ENCODE measurements at places on chromosomes 16 and 17.

- DNase-seq = no peak
Observed at GRCh38 chr17:82965371-82965770, 114.0 kb upstream of the METRNL start.

- no peak for DNase-seq
Observed at GRCh38 chr17:15112846-15113617, 152.1 kb downstream of the PMP22 start.

DNA sequence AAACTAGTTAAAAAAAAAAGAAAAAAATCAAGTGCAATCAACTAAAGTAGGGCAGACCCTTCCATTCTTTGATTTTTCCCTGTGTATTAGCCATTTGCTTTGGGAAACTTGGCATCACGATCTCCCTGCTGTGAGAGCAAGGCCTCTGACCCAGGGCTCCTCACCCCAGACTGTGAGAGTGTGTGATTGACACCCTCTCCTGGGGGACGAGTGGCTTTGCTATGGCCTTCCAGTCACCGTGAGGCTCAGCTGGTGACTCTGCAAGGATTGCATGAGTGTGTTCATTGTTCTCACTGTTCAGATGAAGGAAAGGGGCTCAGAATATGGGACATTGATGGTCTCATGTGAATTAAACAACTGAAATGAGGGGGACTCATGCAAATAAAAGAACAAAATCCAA is 69.0 kb upstream of the BCAR1 start:
- DNase-seq = no peak

DNA sequence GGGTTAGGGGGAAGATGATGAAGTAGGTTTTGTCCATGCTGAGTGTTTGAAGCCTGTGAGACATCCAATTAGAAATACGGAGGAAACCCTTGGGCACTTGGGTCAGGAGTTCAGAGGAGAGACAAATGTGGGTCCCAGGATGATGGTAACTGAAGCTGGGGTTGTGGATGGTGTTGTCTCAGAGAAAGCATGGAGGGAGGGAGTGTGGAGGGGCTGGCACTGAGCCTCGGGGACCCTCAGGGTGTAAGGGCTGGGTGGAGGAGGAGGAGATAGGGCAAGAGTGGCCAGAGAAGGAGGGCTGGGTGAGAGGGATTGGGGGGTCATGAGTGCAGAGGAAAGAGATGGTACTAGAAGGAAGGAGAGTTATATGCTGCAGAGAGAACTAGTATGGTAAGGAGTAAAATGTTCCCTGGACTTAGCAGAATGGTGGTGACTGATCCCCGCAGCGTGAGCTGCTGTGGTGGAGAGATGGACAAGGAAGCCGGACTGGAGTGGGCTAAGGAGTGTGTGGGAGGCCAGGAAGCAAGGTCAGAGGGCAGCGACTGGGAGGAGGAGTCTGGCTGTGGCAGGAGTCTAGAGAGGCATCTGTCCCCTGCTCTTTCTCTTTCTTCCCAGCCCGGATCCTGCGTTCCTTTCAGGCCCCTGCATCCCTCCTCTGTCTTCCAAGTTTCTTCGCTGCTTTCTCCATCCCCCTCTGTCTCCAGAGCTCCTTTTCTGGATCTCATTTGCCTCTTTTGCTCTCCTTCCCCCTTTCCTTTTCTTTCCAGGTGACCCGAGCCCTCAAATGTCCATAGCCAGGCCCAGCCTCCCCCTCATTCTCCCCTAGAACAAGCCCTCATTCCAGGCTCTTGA is 3.9 kb upstream of the COL1A1 start:
- no peak for DNase-seq

DNA sequence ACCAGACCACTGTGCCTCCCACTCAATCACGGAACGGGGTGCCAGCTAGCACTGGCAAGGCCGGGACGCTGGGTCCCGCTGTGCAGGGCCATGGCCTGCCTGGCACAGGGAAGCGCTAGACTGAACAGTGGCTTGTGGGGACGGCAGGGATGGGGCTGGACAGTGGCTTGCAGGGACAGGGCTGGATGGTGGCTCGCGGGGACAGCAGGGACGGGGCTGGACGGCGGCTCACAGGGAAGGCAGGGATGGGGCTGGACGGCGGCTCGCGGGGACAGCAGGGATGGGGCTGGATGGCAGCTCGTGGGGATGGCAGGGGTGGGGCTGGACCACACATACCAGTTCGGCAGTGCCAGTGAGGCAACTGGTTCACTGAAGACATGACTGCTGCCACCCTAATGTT is 32.6 kb downstream of the LMF1 start:
- DNase-seq = no peak

GRCh38 chr17:11598274-11599221 is at the start of gene DNAH9:
Gene DNAH9 (plus strand): TSS chr17:11598470. CDS start chr17:11598499, 29 bp downstream.
- peak; percentile 7 for DNase-seq

GRCh38 chr17:4533523-4534504 is 21.4 kb downstream of the MYBBP1A start:
- DNase-seq = no peak

DNA sequence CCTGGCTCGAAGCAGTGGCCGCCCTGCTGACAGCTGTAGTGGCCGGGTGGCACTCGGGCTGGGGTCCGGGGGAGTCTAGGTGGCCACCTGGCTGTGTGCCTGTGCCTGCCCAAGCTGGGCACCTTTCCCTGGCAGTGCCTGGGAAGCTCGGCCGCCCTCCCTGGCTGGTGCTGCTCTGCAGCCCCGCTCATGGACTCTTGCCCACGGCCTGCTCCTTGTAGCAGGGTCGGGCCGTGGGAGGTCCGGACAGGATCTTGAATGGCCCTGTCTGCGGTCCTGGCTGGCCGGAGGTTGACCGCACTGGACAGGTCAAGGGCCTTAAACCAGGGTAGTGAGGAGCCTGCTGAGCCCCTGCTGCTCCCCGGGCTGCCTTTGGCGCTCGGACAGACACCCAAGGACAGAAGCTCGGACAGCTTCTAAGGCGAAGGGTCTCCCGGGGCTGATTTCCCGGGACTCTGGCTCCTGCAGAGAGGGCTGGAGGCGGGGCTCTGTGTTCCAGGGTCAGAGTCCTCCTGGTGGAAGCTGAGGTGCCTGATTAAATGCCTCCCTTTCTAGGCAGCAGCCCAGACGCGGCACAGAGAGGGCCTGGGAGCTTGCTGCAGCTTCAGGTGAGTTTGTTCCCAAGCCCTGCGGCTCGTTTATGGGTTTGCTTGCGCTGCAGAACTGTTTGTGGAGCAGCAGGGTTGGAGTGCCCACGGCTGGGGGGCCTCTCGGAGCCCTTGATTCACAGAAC is 6.0 kb downstream of the CAPN15 start:
- DNase-seq = no peak

GRCh38 chr17:72466199-72466598 is 345.4 kb downstream of the SOX9 start:
- DNase-seq = no peak

DNA sequence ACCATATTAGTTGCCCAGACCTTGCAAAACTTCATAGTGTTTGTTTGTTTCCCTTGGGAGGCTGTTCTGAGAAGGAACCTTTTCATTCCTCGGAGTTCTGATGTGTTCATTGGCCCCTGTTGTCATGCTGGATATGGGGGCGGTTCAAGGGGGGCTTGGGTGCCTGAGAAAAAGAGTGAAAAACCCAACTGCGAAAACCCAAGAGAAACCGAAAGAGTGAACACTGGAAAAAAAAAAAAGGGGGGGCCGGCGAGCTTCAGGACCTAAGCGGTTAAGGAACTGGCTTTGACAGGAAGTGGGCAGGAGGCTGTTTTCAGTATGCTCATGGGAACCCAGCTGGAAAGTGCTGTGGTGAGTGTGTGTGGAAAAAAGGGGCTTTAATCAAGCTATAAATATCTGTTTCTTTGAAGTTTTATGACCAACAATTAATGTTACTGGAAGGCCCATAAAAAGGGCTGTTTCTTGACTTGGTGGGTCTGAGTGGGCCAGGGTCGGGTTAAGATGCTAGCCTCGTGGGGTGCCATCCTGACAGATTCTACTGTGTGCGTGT is 510.7 kb downstream of the MAF start:
- DNase-seq = peak; percentile 75

Measured in suppressor macrophage treated with lipopolysaccharide for 4 hours (primary cell).